Testis (tissue), 5 donors: ENCODE measurements at places on chromosomes 3 and 15. TPM values are rescaled to one million over a fixed set of nuclear protein-coding genes. Genes with fewer than 3 reads are reported as not detected.

PEX5L gene
- 7.3 TPM for polyA plus RNA-seq

UMPS gene
- 20.0 TPM for polyA plus RNA-seq

FBXO45 gene
- 20.4 TPM for polyA plus RNA-seq

IL20RB gene
- polyA plus RNA-seq: 12.5 TPM

CCDC54 gene
- 112 TPM for polyA plus RNA-seq
